ENCODE measurements at places on chromosomes 11 and 22.

DNA sequence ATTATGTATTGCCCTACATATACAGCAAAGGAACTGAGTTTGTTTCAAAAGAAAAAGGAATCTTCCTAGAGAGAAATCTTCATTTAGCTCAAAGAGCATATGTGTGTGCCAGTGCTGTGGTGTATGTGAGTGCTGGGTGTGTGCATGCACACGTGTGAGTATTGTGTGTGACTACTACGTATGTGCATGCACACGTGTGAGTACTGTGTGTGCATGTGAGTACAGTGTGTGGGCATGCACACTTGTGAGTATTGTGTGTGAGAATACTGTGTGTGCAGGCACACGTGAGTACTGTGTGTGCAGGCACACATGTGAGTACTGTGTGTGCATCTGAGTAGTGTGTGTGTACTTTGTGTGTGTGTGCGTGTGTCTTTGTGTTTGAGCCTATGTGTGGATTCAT, 651.0 kb upstream of the B3GAT1 start:
- no peak for DNase-seq

- no peak for DNase-seq
These were observed 2.3 kb downstream of the PCF11 start for GRCh38 chr11:83158965-83159901.

- DNase-seq: no peak
These were observed 688.1 kb downstream of the BRD1 start for GRCh38 chr22:49139492-49140151.

GRCh38 chr22:33684087-33684486, 236.2 kb downstream of the LARGE1 start:
- DNase-seq: no peak

DNA sequence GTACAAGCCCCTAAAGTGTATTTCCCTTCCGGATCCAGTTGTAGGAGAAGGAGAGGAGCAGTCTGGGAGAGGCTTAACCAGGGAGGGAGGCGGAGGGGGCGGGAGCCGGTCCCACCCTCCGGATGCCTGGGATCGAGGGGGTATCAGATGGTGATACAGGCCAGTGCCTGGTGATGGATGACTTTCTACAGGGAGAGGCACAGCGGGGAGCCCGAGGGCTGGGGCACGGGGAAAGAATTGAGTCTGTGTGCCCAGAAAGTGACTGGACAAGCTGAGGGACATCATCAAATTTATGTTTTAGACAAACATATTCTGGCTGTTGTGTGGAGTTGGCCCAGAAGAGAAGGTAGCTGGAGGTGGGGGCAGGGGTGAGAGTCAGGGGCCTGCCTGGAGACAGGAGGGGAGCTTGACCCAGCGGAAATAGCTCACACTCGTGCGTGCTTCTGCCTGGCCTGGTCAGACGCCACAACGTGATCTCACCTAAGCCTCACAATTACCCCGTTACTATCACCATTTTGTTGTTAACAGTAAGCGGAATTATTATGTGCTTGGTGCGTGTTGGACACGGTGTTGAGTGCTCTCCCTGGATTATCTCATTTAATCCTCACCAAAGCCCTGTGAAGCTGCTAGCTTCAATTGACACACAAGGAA, 42.4 kb downstream of the AMPD3 start:
- no peak for DNase-seq

Data from keratinocyte (primary cell).